NCI-H1930 (cell line): ENCODE measurements at places on chromosomes 4 and X.
A peak's percentile ranks its signal among the peaks of the same experiment; 100 is the strongest.

DNA sequence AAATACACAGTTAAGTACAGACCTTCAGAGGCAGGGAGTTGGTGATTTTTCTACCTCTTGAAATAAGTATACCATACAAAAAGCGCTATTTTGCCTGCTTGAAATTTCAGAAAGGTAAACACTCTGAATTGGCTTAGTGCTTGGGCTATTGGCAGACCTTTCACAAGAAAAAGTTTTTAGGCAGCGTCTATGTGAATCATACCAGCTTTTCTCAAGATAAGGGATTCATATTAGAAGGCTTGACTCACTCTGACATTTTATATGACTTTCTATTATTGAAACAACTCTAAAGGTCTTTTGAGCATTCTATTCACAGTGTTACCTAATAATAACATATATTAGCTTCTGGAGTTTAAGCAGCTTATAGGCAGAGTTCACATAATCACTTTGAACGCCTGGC lies 286.4 kb upstream of the FAT1 start:
- no peak for DNase-seq

- DNase-seq = no peak
Measured at GRCh38 chr4:40363382-40363920, 28.3 kb downstream of the CHRNA9 start.

GRCh38 chrX:29488919-29489318 lies 726.4 kb upstream of the MAGEB2 start:
- DNase-seq = no peak

- DNase-seq = no peak
Measured at GRCh38 chr4:183136855-183137254, 37.8 kb downstream of the WWC2 start.

GRCh38 chr4:129140521-129140920 lies 44.6 kb downstream of the C4orf33 start:
- no peak for DNase-seq

- DNase-seq = no peak
Measured at GRCh38 chr4:24251589-24251988, 332.8 kb downstream of the DHX15 start.

- no peak for DNase-seq
Measured at GRCh38 chrX:3712051-3712869, 1.2 kb downstream of the PRKX start.

GRCh38 chr4:122992641-122993040 lies 70.2 kb upstream of the NUDT6 start:
- no peak for DNase-seq

DNA sequence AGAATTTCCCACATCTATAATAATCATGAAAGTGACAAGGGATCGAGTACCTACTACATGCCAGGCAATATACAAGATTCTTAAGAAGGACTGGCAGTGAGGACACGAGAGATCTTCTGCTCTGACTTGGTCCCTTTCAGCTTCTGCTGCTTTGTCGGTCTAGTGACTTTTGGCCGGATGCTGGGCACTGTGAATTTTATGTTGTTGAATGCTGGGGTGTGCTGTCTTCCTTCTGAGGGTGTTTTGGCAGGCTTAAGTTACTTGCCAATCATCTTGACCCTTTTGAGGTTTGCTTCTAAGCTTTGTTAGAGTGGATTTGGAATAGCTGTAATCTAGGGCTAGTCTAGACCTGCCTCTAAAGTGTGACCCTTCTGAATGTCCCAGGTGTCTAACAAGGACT lies 23.5 kb downstream of the NAT8L start:
- DNase-seq = no peak

DNA sequence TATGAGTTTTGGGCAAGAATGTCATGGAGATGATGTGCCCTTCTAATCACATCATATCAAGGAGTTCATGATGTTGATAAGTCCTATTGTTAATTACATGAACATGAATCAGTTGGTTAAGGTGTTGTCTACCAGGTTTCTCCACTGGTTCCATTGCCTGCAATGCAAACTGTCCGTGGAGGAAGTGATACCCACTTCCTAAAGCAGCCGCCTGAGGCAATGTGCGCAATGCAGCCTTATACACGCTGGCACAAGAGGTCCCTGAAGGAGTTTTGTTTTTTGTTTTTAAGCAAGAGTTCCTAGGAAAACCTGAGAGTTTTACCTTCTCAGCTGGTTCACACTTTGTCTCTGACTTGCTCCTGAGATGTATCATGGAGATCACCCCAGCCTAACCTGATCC lies 5.9 kb upstream of the GPKOW start:
- DNase-seq = no peak

DNA sequence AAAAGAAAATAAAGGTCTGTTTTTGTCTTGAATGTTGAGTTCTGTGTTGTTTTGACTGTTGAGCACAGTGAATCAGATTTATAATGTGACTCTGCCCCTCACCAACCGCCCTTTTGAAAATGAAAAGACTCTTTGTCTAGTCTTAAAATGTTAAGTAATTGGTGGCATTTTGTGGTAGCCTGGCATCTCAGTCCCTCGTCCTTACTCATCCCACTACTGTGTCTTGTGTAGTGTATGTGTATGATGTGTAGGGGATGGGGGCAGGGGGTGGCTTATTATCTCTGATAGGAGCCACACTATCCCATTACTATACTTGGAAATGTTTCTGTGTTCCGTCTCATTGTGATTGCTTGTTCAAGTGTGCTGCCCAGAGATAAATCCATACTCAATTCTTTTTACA lies 12.2 kb downstream of the KLHL34 start:
- no peak for DNase-seq

GRCh38 chr4:185535612-185536410 lies 504 bp upstream of the PDLIM3 start:
- peak; percentile 69 for DNase-seq

DNA sequence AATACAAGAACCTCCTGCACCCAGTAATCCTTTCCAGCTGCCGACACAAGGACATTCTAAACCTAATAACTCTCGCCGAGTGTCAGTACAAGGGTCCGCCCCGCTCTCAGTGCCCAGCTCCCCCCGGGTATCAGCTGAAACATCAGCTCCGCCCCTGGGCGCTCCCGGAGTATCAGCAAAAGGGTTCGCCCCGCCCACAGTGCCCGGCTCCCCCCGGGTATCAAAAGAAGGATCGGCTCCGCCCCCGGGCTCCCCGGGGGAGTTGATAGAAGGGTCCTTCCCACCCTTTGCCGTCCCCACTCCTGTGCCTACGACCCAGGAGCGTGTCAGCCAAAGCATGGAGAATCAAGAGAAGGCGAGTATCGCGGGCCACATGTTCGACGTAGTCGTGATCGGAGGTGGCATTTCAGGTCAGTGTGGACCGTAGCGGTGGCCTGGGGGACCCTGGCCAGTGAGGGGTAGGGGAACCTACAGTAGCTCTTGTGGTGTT lies at the start of gene MAOA:
MAOA (plus strand) TSS at position 295 of the 490 bp plus-strand sequence; CDS start at position 338, 43 bp downstream.
- DNase-seq = no peak

- DNase-seq = no peak
Measured at GRCh38 chr4:142242156-142242555, 603.9 kb downstream of the INPP4B start.

DNA sequence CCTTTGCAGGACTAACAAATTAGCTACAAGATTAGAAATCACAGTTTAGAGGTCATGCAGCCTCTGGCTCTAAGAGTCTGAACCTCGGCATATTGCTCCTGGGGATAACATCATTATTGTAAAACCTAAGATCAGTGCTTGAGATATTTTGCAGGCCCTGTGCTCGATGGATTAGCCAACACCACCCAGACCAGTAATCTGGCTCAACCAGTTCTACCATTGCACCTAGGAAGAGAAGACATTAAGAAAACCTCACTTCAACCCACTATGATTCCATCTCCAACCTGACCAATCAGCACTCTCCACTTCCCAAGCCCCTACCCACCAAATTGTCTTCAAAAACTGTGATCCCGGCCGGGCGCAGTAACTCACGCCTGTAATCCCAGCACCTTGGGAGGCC lies 43.6 kb downstream of the WFS1 start:
- no peak for DNase-seq

DNA sequence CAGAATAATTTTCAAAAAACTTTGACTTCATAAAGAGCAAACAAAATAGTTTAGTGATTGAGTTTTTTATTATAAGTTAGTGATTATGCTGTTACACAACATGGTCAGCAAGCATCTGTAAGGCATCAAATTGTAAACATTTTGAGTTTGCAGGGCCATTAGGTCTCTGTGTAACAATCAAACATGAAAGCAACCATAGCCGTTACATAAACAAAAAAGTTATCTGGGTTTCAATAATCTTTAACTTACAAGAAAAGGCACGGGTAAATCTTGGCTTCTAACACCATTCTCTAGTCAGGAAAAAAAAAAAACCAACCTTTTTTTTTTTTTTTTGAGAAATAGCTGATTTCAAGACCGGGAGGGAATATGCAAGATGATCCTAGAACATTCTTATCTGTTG lies 1941.1 kb downstream of the PCDH7 start:
- DNase-seq = no peak

DNA sequence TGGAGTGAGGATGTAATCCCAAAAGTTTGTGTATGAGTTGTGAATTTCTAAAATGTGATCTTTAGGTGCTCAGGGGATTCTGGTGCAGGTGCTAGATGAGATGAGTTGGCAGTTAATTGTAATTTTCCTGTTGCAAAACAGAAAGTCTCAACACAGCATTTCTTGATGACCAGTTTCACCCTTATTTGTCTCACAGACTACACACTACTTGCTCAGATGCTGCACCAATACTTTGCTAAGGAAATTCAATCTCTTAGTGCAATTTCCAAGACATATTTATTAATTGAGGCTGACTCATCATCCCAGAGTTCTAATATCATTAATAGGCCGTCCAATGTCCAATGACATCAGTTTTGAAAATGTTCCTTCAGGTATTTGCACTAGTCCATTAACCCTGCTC lies 159.2 kb upstream of the SFRP2 start:
- DNase-seq = no peak

GRCh38 chr4:828641-829271 lies 2.8 kb upstream of the CPLX1 start:
- no peak for DNase-seq

DNA sequence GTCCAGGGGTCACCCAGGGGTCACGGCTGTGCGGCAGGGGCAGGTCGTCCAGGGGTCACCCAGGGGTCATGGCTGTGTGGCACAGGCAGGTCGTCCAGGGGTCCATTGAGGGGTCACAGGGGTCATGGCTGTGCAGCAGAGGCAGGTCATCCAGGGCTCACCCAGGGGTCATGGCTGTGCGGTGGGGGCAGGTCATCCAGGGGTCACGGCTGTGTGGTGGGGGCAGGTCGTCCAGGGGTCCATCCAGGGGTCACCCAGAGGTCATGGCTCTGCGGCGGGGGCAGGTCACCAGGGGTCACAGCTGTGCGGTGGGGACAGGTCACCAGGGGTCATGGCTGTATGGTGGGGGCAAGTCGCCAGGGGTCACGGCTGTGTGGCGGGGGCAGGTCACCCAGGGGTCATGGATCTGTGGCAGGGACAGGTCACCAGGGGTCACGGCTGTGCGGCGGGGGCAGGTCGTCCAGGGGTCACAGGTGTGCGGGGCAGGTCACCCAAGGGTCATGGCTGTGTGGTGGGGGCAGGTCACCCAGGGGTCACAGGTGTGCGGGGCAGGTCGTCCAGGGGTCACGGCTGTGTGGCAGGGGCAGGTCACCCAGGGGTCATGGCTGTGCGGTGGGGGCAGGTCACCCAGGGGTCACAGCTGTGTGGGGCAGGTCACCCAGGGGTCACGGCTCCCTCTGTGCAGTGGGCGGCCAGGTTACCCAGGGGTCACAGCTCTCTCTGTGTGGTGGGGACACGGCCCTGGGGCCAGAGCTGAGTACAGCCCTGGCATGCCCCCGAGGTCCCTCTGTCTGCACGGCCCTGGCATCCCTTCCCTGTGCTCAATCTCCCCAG lies 16.0 kb downstream of the ATP5ME start:
- no peak for DNase-seq

DNA sequence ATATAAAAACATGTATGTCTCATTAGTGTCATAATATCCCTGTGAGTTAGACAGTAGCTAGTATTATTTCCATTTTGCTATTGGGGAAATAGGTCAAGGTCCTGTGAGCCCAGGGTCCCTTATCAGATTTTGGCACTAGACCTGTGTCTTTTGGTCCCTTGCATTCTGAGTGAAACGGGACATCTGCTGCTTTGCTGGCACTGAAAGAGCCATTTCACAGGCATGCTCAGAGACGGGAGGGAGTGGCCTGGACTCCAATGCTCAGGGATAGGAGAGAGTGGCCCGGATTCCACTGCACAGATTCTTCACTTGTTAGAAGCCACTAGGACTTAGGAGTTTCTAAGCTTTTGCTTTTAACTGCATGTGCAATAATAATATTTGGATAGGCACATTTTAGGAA lies 177.2 kb downstream of the TSPAN5 start:
- no peak for DNase-seq

- no peak for DNase-seq
Measured at GRCh38 chr4:113147498-113148111, 98.2 kb downstream of the ANK2 start.

DNA sequence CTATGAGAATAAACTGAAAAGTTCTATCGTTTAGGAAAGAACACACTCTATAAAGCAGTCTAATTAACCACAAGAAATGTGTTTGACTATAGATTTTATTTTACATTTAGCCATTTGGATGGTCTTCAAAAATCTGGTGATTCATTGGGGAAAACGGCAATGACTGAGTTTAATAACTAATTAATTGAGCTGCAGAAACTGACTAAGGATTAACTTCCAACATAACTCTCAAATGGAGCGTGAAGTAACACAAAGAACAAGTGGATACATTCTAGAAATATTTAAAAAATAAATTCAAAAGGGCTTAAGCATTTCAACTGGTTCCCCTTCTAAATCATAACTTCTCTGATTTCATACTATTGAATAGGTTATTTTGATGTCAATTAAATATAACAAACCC lies 1582.4 kb downstream of the PCDH18 start:
- no peak for DNase-seq

GRCh38 chr4:36327400-36327799 lies 46.0 kb downstream of the DTHD1 start:
- no peak for DNase-seq

GRCh38 chrX:133970076-133970475 lies 15.3 kb downstream of the GPC3 start:
- no peak for DNase-seq

DNA sequence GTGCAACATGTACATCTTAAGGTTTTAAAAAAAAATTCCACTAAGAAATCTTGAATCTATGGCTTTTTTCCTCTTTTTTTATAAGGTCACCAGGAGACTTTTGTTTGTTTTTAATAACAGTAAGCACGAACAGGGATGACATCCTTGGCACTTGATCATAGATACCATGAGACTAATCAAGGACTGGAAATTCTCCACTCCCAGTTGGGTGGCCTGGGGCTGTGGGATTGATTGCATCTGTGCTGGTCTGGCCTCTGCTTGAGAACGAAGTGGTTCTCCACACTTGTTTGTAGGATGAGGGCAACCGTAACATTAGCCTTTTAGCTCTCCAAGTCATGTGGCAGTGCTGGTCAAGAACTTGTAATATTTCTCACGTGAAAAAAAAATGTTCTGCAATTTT lies 35.4 kb downstream of the SNX25 start:
- no peak for DNase-seq

GRCh38 chrX:114127411-114128025 lies 456.4 kb upstream of the HTR2C start:
- no peak for DNase-seq

- DNase-seq = no peak
Measured at GRCh38 chrX:123263270-123263669, 79.2 kb downstream of the GRIA3 start.

GRCh38 chrX:69951753-69952152 lies 98.0 kb downstream of the AWAT2 start:
- no peak for DNase-seq
